ENCODE measurements at places on chromosomes 1 and 21. TPM values are rescaled to one million over a fixed set of nuclear protein-coding genes. Genes with fewer than 3 reads are reported as not detected.
A peak's percentile ranks its signal among the peaks of the same experiment; 100 is the strongest.

The CACNA1S gene
- not detected for total RNA-seq

The FCRL6 gene
- not detected for total RNA-seq

The DIRAS3 gene
- 8.6 TPM for total RNA-seq

DNA sequence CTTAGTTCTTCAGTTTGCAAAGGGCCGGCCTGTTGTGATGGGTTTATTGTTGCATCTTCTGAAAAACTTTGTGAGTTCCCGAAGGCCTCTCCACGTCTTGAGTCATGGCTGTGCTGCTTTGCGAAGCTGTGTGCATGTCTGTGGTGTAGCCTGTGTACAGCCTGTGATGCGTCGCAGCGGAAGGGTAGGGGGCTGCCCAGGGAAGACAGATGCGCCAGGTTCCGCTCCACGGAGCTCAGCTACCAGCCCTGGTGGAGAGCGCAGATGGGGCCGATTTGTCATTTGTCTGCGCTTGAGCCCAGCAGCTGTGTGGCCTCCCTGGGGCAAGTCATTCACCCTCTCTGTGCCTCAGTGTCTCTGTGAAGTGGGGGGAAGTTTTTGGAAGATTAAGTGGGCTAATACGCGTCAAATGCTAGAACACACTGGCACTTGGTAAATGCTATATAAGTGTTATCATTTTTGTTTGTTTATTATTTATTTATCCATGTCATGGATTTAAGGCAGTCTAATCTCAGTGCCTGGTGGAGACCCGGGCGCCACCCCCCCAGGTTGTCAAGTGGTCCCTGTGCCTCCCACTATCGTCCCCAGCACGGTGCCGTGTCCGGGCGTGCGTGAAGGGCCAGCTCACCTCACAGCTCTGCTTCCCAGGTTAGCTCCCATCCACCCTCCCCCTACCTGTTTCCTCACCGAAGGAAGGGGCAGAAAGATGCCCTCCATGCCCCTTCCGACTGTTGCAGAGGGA, 8.4 kb downstream of the PDE9A start:
- DNase-seq = no peak

DNA sequence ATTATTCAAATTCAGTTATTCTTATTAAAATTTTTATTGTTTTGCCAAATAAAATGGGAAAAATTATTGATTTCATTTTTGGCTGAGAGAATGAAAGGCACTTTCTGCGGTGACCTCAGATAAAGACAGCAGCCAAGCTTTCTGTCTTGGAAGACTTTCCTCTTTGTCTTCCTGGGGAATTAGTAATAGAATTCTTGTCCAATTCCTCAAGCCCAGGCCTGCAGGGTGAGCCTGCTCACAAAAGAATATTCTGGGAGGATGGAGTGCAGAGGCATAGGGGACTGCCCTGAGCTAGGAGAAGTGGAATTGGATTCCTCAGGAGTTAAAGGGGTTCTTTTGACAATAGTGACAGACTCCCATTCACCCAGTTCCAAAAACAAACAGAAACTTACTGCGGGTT, 614.5 kb upstream of the ADGRL2 start:
- DNase-seq = peak; percentile 40

DNA sequence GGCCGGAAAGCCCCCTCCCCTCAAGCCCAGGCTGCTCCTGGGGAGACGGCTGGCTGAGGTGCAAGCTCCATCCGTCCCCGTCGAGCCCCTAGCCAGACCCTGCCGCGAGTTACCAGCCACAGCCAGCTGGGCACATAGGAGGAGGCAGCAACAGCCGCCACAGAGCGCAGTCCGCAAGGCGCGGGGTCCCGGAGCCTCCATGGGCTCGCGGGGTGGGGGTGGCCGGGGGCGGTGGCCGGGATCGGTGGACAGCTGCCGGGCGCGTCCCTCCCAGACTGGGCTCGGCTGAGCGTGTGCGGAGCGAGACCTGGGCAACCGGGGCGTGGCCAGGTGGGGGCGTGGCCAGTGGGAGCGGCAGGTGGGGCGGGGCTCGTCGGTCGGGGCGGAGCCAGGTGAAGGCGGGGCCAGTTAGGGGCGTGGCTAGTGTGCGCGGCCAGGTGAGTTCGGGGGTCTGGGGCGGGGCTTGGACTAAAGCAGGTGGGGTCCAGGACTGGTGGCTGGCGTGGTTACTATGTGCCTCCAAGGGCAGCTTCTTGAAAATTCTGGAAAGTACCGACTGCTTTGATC, at the start of gene CD164L2:
Gene CD164L2 (minus strand): TSS at position 295 of the 567 bp plus-strand sequence. CDS start 94 bp downstream, at position 201.
- no peak for DNase-seq

The NR5A2 gene
- total RNA-seq = under 0.01 TPM

- peak; percentile 80 for DNase-seq
Measured at GRCh38 chr1:89974696-89975470, 20.0 kb upstream of the ZNF326 start.

The SPRR2G gene
- not detected for total RNA-seq

The CFH gene
- 12.8 TPM for total RNA-seq

DNA sequence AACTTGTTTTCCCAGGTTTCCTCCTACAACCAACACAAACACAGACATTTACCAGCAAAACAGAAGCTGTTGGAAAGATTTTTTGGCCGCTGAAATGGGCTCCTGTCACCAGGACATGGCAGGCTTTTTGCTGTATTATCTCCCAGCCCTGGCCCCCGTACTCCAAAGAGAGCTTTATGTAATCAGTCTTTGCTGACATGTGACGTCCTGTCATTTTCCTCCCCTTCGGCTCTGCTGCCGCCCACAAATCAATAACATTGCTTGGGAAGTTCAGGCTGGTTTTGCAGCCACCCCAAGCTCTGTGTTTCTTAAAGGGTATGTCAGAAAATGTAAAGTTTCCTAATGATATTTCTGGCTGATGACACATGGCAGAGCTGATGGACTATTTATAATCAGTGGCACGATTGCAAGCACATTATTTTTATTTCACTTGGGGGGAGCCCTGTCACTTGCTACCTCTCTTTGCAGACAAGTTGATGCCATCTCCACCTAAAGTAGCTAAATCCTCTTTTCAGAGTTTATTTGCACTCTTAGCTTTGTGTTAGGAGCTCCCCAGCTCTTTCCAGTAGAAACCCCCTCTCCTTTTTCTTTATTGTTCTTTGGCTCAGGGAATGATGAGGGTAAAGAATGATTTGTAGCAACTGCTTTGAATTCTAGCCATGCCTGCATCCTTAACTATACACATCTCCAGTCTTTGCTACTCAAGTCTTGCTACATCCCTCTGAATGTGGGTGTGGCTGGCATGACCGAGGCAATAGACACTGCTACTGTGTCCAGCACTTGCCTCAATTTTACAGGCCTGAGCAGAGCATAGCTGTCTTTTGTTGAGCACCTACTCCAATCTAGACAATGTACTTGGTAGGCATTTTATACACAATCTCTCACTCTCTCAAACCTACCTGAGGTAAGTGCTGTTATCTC, 67.3 kb downstream of the ELAVL4 start:
- no peak for DNase-seq

GRCh38 chr1:183986941-183987340, 50.6 kb downstream of the COLGALT2 start:
- DNase-seq = peak; percentile 59

The SPRR2E gene
- not detected for total RNA-seq

The ATAD3B gene
- total RNA-seq = 13.8 TPM

- DNase-seq = no peak
Measured at GRCh38 chr21:43797925-43798715, 8.7 kb downstream of the RRP1 start.

GRCh38 chr1:15225461-15225860, 21.6 kb upstream of the FHAD1 start:
- no peak for DNase-seq

The CR1L gene
- not detected for total RNA-seq

DNA sequence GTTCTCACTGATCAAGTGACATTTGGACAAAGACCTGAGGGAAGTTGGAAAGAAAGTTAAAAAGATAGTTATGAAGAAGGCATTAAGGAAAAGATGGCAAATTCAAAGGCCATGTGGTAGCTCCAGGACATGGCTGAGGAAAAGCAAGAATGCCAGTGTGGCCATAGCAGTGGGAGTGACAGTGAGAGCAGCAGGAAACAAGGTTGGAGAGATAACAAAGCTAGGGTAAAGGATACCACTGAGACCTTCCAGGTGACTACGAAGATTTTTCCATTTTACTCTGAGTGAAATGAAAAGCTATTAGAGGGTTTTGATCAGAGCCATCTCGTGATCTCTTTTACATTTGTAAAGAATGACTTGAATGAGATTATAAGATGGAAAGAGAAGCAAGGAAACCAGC, 170.6 kb downstream of the SLC44A5 start:
- DNase-seq = no peak

The CYP4A11 gene
- not detected for total RNA-seq

The RIMKLA gene
- not detected for total RNA-seq

The ERG gene
- not detected for total RNA-seq

- DNase-seq = no peak
Measured at GRCh38 chr1:61442544-61442943, 282.4 kb downstream of the TM2D1 start.

DNA sequence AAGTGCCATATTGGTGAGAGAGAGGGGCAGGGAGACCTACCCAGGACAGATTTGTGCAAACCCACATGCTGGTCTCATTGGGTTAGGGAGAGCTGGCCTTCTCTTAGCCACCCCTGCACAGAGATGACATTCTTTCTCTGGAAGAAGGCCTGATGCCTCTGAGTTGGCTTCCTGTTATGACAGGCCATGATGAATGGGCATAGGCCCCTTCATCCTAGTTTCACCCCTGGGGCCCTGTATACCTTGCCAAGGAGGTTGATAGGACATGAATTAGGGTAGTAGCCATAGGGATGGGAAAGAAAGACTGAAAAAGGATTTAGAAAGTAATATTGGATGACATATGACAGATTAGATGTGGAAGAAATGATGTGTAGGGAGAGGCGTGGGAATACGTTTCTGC, 46.6 kb downstream of the TENT5C start:
- DNase-seq = peak; percentile 20

Measured in IMR-90 (cell line).